ENCODE measurements at places on chromosomes 3 and 15.
A peak's percentile ranks its signal among the peaks of the same experiment; 100 is the strongest.

DNA sequence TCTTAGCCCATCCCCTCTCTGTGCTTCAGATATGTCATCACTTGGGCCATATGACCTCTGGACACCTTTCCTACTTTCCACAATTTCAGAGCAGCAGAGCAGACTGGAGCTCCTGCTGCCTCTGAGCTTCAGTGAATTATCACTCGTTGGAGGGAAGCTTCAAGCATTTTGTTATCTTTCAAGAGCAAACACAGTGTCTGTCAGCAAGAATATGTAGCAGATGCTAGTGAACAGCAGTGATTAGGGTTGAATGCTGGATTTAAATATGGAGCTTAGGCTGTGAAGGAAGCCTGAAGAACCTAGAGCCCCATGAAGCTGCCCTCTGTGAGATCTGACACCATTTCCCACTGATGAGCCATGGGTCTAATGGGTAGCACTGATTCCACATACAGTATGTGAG, 115.4 kb downstream of the UBE3A start:
- DNase-seq: no peak

DNA sequence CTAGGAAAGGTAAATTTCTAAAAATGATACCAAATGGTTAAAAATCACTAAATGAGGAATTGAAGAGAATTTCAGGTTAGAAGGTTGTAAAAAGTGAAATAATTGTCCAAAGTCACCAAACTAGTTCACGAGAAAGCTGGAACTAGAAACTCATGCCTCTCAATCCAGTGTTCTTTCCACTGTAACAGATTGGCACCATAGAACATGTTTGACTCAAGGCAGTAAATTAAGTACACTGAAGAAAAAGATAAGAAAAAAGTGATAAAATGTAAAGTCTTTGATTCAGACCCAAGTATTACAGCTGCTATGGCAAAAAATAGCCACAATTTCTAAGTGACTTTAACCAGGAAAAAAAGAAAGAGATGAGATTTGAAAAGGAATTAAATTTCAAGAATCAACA, 26.5 kb downstream of the ZBTB20 start:
- DNase-seq: no peak

DNA sequence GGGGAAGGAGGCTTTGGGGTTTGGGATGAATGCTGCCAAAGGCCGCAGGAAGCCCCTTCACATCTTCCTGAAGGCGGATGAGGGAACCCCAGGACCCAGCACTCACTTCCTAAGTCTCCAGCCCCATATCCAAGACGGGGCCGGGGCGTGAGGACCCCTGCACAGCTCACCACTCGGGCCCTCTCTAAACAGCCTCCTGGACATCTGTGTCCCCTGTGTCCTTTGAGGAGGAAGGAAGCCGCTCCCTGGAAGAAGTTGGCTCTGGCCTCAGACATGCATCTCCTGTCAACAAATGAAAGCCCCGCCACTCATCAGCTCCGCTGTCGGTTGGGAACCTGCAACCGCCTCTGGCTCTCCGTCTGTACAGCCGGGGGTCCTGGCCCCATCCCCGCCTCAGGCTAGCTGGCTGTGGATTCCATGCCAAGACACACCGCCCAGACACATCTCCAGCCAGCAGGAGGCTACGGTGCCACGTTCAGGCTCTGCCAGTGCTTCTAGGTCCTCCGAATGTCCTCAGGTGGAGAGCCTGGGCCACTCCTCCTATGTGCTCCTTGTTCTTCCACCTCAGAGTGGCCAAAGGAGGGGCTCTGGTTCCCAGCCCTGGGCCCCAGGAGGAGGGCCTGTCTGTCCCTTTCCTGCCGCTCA, 140.0 kb upstream of the MEF2A start:
- no peak for DNase-seq

DNA sequence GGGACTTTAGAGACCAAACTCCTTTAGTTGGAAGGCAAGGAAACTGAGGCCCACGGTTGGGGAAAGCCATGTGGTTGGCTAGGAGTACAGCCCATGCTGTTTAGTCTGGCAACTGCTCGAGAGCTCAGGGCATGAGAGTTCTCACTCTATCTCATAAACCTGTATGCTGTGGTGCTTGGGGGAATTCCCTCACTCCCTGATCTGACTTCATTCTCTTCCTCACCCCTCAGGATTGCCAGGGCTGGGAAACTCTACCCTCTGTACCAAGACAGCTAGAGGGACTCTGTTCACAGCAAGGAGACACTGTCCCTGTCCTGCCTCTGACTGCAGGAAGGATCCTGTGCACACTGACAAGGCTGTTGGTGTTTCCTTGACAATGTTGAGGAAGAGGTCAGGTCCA, 230.2 kb downstream of the ZNF621 start:
- DNase-seq: no peak

GRCh38 chr3:126618760-126619159, 36.2 kb downstream of the TXNRD3 start:
- no peak for DNase-seq

DNA sequence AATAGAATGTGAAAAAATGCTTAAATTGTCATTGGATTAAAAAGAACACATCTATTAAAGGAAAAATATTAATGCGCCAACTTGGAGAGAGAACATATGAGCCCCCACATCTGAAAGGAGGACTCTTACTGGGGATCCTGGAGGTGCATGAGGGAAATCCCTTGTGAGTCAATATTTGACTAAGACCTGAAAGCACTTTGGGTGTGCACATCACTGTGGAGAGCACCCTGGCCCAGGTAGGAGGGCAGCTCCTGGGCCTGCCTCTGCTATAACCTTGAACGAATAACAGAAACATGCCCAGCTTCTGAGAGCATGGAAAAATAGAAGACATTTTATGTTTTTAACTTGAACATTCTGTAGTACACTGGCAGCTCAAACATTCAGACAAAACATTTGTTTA, 199.8 kb downstream of the GAP43 start:
- no peak for DNase-seq

GRCh38 chr3:186965141-186965879, 35.0 kb downstream of the ST6GAL1 start:
- DNase-seq: no peak

- peak; percentile 91 for DNase-seq
Observed at GRCh38 chr3:69558912-69559311, 173.0 kb upstream of the FRMD4B start.

- DNase-seq: no peak
Observed at GRCh38 chr3:24359645-24360462, 134.8 kb downstream of the THRB start.

DNA sequence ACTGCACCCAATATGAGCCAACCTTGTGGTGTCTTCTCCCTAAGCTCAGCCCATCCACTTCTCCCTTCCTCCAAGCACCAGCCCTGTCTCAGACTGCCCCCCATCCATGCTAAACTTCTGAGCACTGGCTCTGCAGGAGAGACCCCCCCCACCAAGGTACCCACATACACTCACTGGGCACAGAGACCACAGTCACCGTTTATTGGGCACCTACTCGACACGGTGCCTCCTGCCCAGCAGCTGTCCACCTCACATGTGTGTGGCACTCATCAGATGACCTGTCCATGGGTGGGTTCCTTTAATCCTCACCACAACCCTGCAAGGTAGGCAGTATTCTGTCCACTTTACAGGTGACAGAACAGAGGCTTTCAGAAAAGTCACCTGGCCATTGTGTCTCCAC, 22.3 kb upstream of the SFMBT1 start:
- no peak for DNase-seq

GRCh38 chr3:37026851-37027250, 33.5 kb downstream of the MLH1 start:
- DNase-seq: no peak

- DNase-seq: no peak
Observed at GRCh38 chr3:79598594-79598993, 169.2 kb downstream of the ROBO1 start.

GRCh38 chr3:126023390-126023789, 54.4 kb downstream of the ROPN1B start:
- no peak for DNase-seq

- DNase-seq: no peak
Observed at GRCh38 chr15:76963596-76963995, 31.3 kb upstream of the PSTPIP1 start.

- DNase-seq: no peak
Observed at GRCh38 chr3:149489060-149489690, 14.7 kb downstream of the TM4SF4 start.

- no peak for DNase-seq
Observed at GRCh38 chr3:50256978-50257890, 11.7 kb upstream of the SEMA3B start.

GRCh38 chr15:52421029-52421428, 107.7 kb downstream of the MYO5A start:
- no peak for DNase-seq

GRCh38 chr3:184559336-184559735, 2.2 kb upstream of the EPHB3 start:
- no peak for DNase-seq

- DNase-seq: peak; percentile 68
Observed at GRCh38 chr15:101207867-101208288, 44.0 kb downstream of the CHSY1 start.

DNA sequence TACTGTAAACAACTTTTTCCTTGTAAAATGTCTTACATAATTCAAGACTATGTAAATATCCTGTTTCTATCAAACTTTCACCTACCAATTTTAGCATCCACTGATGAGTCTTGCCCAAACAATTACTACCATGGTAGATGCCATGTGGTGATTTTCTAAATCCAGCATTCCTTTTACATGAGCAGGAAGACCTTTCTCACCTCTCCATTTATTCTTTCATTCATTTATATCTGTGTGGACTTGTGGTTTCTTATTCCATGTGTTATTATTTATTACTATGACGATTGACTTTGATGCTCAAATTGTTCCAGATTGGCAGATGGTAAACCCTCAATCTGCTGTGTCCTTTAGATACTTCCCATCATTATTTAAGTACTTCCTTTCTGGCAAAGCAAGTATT, 62.4 kb downstream of the IFT57 start:
- no peak for DNase-seq

- DNase-seq: no peak
Observed at GRCh38 chr3:124791639-124792151, 61.4 kb downstream of the UMPS start.

DNA sequence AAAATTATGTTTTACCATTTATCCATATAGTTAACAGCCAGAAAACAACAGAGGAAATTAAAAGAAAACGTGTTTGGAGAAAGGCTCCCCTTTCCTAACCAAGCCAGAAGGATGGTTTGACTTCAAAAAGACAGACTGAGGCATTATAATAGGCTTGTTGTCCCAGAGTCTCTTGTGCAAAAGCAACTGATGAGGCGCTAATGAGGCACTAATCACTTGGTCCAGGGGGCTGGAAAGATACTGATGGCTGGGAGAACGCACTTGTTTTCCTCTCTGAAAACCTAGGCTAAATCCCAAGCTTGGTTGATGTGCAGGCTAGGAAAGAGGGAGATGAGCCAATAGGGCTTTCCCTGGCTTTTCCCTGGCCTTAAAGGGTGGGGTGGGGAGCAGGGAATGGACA, 389.6 kb downstream of the NTRK3 start:
- no peak for DNase-seq

- DNase-seq: no peak
Observed at GRCh38 chr3:82044930-82045705, 283.7 kb upstream of the GBE1 start.

GRCh38 chr3:40207796-40208195, 101.7 kb upstream of the EIF1B start:
- DNase-seq: no peak

DNA sequence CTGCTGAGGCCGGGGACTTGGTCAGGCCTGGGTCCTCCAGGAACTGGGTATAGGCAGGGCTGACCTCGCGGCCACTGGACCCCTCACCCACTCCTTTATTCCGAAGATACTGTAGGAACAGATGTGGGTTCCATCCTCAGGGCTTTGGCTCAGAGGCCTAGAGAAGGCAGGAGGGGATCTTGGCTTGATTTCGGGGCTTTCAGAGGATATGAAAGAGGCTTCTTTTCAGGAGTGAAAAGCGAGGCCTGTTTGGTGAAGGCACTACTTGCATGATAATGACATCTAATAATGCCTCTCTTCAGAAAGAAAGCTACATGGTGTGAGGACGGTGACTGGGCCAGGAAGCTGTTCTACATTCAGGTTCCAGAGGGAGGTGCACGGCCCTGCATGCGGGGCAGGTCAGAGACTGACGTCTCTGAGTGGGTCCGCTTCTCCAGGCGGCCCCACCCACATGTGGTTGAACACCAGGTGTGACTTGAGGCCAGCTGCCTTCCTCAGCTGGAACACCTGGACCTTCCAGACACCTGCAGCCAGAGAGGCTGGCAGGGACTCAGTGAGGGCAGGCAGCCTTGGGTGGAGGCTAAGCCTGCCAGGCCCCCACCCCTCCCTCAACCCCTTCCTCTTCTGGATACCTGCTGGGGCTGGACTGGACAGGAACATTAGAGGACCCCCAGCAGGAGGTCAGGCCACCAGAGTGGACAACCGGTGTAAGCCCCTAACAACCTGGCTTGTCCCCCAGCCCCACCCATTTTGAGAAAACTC, 31.1 kb upstream of the HHATL start:
- peak; percentile 99 for DNase-seq

- DNase-seq: peak; percentile 61
Observed at GRCh38 chr3:187210545-187211327, 13.4 kb downstream of the RTP1 start.

- DNase-seq: no peak
Observed at GRCh38 chr3:86986671-86987420, 4.1 kb downstream of the VGLL3 start.

GRCh38 chr3:123271466-123272159, 69.9 kb downstream of the SEC22A start:
- DNase-seq: no peak

- no peak for DNase-seq
Observed at GRCh38 chr15:63818629-63819028, 15.1 kb downstream of the HERC1 start.

GRCh38 chr15:100680726-100681125, 78.3 kb downstream of the ASB7 start:
- no peak for DNase-seq

DNA sequence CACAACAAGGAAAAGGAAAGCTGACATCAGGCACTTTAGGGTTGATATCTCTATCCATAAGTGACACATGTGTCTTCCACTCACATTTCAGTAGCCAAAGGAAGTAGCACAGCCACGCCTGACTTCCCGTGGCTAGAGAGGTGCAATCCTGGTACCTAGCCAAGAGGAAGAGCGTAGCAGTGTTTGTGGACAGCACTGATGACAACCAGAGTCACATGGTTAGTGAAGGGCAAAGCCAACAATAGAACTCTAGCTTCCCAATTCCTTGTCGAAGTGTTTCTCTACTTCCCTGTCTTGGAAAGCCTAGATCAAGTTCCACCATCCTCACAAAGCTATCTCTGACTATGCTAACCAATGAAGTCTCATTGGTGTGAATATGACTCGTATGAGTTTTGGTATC, 189.2 kb downstream of the RSL24D1 start:
- DNase-seq: peak; percentile 77

GRCh38 chr3:194592798-194593752, 40.1 kb downstream of the TMEM44 start:
- DNase-seq: no peak

- DNase-seq: peak; percentile 67
Observed at GRCh38 chr3:171809611-171809860, 747 bp downstream of the PLD1 start.

- no peak for DNase-seq
Observed at GRCh38 chr3:155603302-155603701, 141.6 kb downstream of the PLCH1 start.

GRCh38 chr15:78617076-78617475, 3.7 kb downstream of the CHRNA3 start:
- no peak for DNase-seq

GRCh38 chr3:53495146-53495519, 722 bp downstream of the CACNA1D start:
- no peak for DNase-seq

GRCh38 chr3:177640319-177640965, 443.2 kb upstream of the TBL1XR1 start:
- no peak for DNase-seq

Data from pons (tissue), 1 donor.